ENCODE measurements at places on chromosomes 4 and X. TPM values are rescaled to one million over a fixed set of nuclear protein-coding genes. Genes with fewer than 3 reads are reported as not detected.

DNA sequence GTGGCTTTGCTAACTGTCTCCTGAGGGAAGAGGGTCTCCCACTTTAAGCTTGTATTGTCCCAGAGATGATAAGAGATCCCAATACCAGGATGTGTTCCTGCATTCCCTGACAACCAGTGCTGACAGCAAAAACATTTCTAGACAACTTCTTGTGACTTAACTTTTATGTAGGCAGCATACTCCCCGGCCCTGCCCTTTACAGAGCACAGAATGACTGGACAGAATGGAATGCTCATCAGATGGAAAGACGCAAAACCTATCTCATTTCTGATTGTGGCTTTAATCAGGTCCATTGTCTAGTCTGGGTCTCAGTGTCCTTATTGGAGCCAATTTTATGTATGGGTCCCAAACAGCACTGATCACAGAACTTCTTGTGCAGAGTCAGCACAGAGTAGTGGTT lies 18.2 kb upstream of the PLAC1 start:
- no peak for DNase-seq

DNA sequence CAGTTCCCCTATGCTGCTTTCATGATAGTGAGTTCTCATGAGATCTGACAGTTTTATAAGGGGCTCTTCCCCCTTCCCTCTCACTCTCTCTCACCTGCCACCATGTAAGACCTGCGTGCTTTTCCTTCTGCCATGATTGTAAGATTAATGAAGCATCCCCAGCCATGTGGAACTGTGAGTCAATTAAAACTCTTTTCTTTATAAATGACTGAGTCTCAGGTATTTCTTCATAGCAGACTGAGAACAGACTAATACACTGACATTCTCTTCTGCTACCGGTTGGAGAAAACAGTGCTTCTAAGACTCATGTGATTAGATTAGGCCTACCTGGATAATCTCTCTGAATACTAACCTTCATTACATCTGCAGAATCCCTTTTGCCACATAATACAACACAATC lies 45.4 kb upstream of the TRPC5OS start:
- DNase-seq, result no peak

- DNase-seq, result no peak
Measured at GRCh38 chr4:8023696-8024033, 84.0 kb upstream of the AFAP1 start.

GRCh38 chr4:139602776-139603360 lies 46.8 kb upstream of the SETD7 start:
- no peak for DNase-seq

DNA sequence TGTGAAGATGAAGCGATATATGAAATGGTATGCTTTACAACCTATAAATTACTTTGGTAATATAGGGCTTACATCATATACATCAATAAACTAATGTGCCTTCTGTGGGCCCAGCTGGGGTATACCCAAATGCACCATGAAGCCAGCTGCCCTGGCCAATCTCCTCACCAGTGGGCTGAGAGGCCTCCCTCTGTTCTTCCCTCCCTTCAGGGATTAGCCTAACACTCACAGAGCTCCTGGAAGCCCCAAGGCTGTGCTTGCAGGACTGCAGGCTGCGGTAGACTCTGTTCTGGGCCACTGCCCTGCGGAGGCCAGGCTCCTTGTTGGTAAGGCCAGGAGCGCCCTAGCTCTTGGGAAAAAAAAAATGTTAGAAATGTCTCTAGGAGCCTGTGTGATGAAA lies 33.9 kb downstream of the PAGE1 start:
- DNase-seq, result no peak

Gene SASH3
- 0.26 TPM for total RNA-seq

DNA sequence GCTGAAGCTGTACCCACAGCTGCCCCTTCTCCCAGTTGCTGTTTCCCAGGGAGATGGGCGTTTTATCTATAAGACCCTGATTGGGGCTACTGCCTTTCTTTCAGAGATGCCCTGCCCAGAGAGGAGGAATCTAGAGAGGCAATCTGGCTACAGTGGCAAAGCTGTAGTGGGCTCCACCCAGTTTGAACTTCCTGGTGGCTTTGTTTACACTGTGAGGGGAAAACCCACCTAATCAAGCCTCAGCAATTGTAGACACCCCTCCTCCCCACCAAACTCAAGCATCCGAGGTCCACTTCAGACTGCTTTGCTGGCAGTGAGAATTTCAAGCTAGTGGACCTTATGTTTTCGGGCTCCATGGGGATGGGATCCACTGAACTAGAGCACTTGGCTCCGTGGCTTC lies 240.4 kb upstream of the AFF2 start:
- no peak for DNase-seq

Measured in uterus (tissue), 4 donors.